ENCODE measurements at places on chromosomes 5 and 9.

GRCh38 chr5:168334280-168334679, 42.8 kb downstream of the WWC1 start:
- DNase-seq, result no peak

DNA sequence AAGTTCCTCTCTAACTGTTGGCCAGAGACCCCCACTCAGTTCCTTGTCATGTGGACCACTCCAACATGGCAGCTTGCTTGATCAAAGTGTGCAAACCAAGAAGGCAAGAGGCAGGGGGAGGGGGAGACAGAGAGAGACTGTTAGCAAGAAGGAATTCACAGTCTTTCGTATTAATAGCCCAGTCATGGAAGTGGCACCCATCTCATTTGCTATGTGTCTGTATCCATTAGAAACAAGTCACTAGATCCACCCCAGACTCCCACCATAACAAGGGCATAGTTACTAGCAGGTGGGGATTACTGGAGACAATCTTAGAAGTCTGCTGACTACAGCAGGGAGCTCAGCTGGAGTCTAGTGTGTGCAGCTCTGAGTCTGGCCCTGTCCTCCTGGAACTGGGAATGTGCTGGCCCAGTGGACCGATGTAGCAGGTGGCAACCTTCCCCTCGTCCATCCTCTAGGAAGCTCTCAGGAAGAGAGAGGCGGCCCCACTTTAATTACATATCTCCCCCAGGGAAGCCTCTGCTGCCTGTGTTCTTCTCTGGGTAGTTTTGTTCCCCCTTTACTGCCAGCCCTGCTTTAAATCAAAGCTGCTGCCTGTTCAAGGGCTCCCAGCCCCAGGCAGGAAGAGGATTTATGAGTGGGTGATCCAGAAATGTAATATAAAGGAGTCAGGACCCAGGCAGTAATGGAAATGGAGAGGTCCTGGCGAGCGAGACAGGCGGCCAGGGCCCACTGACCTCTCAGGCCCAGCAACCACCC, 47.8 kb upstream of the ALDH1B1 start:
- DNase-seq, result no peak

- no peak for DNase-seq
These were observed 29.2 kb downstream of the KLF4 start for GRCh38 chr9:107460153-107461023.

- DNase-seq, result no peak
These were observed 81.9 kb downstream of the PRR16 start for GRCh38 chr5:120545951-120546350.

- no peak for DNase-seq
These were observed 76.1 kb downstream of the FNIP1 start for GRCh38 chr5:131720714-131721113.

- DNase-seq, result no peak
These were observed 36.7 kb upstream of the ASS1 start for GRCh38 chr9:130407916-130408663.

- no peak for DNase-seq
These were observed 61.1 kb downstream of the MED10 start for GRCh38 chr5:6317116-6317798.

- DNase-seq, result no peak
These were observed 53.2 kb upstream of the SLC25A51 start for GRCh38 chr9:37956904-37957663.

DNA sequence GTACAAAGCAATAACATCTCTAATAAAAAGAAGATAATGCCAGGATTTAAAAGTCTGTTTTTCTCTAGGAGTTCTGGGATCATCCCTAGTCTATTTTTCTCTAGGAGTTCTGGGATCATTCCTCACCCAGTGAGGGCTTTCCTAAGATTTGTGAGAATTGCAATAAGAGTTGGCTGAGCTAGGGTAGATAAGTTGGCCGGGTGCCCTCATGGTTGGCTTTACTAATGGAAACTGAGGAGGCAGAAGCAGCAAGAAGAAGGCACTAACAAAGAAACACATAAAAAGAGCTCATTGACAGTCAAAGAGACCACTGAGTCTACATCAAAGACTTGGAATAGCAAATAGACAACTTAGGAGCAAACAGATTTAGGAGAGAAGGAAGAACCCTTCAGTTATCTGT, 4.2 kb downstream of the SLC1A3 start:
- no peak for DNase-seq

- DNase-seq, result no peak
These were observed 61.8 kb downstream of the PFDN1 start for GRCh38 chr5:140240987-140241706.

DNA sequence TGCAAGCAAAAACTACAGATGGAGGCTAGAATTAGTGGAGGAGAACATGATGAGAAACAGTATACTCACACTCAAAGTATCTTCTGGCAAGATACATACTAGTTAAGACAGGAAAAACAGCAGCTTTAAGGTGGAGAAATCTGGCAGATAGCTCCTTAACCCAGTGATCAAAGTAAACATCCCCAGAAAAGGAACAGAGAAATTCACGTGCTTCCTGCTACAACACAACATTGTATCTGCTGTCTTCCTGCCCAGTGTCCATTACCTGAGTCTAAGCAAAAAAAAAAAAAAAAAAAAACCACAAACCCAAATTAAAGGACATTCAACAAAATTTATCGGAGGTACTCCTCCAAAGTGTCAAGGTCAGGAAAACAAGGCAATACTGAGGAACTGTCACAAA, 38.4 kb downstream of the ROR2 start:
- no peak for DNase-seq

DNA sequence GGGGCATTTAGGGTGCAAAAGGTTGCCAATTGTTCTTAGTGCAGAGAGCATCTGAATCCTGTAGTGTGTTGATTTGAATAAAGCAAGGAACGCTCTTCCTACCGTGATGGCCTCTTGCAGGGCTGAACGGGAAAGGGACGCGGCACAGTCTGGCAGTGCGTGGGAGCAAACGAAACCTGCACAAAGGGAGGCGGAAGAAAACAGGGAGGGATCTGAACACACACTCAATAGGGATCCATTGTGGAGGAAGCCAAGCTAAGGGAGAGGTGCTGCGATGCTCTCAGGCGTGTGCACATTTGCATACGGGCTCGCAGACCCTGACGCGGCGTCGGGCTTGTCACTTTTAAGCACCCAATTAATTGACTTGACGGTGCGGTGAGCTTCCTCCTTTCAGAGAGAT, 414.0 kb upstream of the IRX1 start:
- no peak for DNase-seq

- no peak for DNase-seq
These were observed 34.6 kb downstream of the FAXDC2 start for GRCh38 chr5:154815684-154816247.

GRCh38 chr9:121199921-121200320, 1.7 kb downstream of the RAB14 start:
- DNase-seq, result no peak

DNA sequence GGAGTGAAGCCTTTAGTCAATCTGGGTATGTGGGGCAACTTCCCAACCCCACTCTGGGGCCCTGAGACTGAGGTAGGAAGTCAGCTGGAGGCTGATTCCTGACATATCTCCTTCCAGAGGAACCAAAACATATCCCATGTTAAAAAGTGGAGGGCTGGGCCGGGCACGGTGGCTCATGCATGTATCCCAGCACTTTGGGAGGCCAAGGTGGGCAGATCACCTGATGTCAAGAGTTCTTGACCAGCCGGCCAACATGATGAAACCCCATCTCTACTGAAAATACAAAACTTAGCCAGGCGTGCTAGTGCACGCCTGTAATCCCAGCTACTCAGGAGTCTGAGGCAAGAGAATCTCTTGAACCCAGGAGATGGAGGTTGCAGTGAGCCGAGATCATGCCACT, 44.0 kb downstream of the CXXC5 start:
- no peak for DNase-seq

GRCh38 chr5:132641241-132641723, 16.7 kb upstream of the IL13 start:
- peak; percentile 66 for DNase-seq

GRCh38 chr5:134465816-134466240, 54.1 kb upstream of the CDKN2AIPNL start:
- peak; percentile 71 for DNase-seq

GRCh38 chr5:39547553-39548154, 122.9 kb upstream of the DAB2 start:
- peak; percentile 8 for DNase-seq

GRCh38 chr9:111287127-111287526, 42.9 kb downstream of the OR2K2 start:
- no peak for DNase-seq

GRCh38 chr5:172003746-172004145, 2.7 kb downstream of the FBXW11 start:
- DNase-seq, result no peak

GRCh38 chr9:32968101-32969011, 33.1 kb downstream of the APTX start:
- DNase-seq, result peak; percentile 63

- DNase-seq, result no peak
These were observed 67.0 kb upstream of the NEK6 start for GRCh38 chr9:124190761-124191160.

DNA sequence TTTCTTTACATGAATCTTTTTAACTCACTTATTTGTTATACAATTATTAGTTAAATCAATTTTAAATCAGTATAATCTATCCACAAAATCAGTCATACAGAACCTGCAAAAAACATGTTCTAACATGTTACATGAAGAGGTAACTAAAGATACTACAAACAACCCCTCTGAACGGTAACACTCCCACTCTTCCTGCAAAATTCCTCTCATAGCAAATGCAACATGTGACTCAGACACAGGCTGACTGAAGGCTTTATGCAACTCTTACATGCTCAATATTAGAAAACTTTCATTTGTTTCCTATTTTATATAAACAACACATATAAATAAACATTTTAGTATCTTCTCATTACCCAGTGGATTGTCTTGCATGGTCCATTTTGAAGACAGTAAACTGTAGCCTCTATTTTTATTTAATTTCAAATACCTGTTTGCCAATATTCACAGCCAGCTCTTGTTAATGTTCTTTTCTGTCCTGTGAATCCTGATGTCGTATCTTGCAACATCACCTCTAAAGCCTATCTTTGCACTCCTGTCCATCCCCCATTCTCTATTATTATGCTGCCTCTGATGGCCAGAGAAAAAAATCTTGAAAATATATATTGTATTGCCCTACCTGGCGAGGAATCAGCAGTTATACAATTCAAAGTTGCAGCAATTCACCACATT, 100.5 kb upstream of the CCDC152 start:
- no peak for DNase-seq

GRCh38 chr5:109921735-109922380, 232.1 kb downstream of the MAN2A1 start:
- DNase-seq, result peak; percentile 16

DNA sequence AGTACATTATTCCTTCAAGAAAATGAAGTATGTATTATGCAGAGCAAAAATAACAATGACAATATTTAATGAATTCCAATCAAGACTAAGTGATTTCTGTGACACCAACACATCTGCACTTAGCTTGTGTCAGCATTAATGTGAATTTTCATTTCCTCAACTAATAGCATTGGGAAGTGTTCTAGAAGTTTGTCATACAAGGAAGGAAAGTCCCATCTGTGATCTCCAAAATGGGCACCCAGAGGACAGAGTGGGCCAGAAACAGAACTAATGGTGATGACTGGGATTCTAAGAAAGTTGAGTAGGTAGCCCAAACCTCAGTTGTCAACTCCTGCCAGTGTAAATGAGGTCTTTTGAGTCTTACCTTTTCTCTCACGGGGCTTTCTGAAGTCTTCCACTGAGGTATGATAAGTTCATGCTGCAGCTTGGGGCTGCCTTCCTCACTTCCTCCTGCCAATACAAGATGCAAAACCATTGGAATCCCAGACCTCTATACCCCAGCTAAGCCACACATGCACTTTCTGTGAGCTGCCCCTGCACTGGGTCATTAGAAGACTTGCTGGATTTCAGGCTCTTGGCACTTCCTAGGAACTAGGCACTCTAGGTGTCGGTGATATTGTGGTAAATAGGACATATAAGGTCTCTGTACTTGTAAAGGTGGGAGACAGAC, 4.9 kb downstream of the ADAM19 start:
- no peak for DNase-seq

DNA sequence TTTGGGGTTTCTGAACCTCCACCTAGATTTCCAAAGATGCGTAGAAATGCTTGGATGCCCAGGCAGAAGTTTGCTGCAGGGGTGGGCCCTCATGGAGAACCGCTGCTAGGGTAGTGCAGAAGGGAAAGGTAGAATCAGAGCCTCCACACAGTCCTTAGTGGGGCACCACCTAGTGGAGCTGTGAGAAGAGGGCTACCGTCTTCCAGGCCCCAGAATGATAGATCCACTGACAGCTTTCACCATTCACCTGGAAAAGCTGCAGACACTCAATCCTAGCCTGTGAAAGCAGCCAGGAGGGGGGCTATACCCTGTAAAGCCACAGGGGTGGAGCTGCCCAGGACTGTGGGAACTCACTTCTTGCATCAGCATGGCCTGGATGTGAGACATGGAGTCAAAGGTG, 13.3 kb upstream of the HSDL2 start:
- DNase-seq, result no peak

DNA sequence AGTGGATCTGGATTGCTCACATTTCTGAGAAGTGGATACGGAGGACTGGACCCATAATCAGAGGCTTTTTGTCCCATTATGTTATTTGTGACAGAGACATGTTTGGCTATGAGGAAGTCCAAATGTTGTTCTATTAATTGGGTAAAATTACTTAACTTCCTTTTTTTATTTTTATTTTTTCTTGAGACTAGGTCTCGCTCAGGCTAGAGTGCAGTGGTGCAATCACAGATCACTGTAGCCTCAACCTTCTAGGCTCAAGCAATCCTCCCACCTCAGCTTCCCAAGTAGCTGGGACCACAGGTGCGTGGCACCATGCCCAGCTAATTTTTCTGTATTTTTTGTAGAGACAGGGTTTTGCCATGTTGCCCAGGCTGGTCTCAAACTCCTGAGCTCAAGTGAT, 11.9 kb upstream of the PGGT1B start:
- no peak for DNase-seq

GRCh38 chr9:3526997-3527940, 1.5 kb upstream of the RFX3 start:
- DNase-seq, result peak; percentile 32

DNA sequence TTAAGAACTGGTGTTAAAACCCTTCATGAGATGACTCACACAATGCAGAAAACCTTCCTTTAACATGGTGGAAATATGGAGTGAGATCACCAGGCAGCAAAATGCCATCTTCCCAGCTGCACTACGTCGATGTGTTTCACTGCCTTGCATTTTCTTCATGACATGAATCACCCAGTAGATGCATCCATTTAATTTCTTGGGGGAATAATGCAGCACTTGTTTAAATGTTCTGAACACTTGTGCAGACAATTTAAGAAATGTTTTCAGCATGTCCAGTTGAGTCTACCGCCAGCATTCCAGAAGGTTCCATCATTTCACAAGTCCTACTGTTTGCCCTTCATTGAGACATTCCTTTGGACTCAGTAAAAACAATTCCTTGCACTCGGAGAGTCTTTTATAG, 81.6 kb downstream of the ADAMTS16 start:
- no peak for DNase-seq

All from stimulated activated CD4-positive, alpha-beta T cell treated with anti-CD3 and anti-CD28 coated beads, Interleukin-15, amount 100 ng/mL, for 24 hours (primary cell).